ENCODE measurements at places on chromosomes 4 and X.

DNA sequence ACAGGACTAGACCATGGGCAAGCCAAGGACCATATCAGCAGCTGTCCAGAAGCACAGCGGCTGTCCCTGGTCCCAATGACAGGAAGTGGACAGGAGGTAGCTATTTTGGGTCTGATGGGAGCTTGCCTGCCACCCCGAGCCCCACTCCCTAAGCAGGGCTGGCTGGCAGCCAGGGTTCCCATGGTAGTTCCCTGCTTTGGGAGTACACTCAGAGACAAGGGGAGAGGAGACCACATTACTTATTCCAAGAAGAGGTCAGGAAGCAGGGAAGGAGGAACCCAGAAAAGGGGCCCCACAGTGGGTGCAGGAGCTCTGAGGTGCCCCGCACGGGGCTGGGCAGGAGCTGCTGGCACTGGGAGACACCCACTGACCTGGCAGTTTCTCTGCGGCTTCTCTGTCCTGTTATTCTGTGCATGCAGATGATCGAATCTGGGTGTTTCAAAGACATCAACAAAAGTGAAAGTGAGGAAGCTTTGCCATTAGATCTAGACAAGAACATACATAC, 36.3 kb downstream of the HTT-AS start:
- DNase-seq = peak; percentile 39

DNA sequence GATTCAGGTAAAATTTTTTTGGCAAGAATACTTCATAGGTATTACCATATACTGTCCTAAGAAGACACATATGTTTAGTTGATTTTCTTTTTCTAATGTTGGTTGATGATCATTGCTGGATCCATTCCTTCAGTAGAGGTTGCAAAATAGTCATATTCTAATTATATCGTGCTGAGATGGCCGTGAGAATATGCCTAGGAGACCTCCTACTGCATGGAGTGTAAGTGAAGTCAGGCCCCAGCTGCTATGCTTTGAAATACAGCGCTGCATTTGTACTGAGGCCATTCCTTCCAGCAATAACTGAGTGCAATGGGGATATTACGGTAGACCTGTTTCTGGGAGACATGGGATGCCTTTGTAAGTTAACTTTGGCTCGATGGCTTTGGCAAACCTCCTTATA, 6.7 kb upstream of the PLAC8 start:
- DNase-seq = no peak

- no peak for DNase-seq
Measured at GRCh38 chr4:48585401-48585800, 95.3 kb downstream of the ZAR1 start.

GRCh38 chrX:135927897-135928296, 34.4 kb downstream of the SAGE1 start:
- no peak for DNase-seq

- DNase-seq = no peak
Measured at GRCh38 chr4:112386071-112386470, 88.9 kb downstream of the ALPK1 start.

GRCh38 chr4:111434586-111434985, 710.7 kb upstream of the FAM241A start:
- DNase-seq = no peak

DNA sequence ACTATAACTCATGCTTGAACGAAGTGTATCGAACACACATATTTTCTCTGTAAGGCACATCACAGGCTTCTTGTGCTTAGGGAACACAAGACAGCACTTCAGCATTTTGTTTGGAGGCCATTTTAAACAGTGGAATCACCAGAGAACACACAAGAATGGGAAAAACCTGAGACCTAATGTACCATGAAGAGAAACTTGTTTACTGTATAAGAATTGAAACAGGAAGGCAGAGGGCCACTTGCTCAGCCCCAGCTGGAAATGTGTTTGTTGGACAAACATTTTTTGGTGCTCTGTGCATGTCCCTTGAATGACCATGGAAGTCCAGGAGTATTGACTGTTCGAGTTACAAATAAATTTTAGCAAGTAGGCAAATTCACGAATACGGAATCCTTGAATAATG, 47.5 kb downstream of the RAPGEF2 start:
- no peak for DNase-seq

GRCh38 chr4:57106181-57106580, 4.0 kb downstream of the IGFBP7 start:
- DNase-seq = no peak

DNA sequence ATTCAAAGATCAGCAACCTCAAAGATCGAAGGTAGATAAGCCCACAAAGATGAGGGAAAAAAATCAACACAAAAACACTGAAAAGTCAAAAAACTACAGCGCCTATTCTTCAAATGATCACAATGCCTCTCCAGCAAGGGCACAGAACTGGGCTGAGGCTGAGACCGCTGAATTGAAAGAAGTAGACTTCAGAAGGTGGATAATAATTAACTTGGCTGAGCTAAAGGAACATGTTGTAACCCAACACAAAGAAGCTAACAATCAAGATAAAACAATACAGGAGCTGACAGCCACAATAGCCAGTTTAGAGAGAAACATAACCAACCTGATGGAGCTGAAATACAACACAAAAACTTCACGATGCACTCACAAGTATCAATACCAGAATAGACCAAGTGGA, 231.1 kb downstream of the STPG2 start:
- no peak for DNase-seq

- no peak for DNase-seq
Measured at GRCh38 chrX:47583240-47583861, 1.1 kb downstream of the TIMP1 start.

DNA sequence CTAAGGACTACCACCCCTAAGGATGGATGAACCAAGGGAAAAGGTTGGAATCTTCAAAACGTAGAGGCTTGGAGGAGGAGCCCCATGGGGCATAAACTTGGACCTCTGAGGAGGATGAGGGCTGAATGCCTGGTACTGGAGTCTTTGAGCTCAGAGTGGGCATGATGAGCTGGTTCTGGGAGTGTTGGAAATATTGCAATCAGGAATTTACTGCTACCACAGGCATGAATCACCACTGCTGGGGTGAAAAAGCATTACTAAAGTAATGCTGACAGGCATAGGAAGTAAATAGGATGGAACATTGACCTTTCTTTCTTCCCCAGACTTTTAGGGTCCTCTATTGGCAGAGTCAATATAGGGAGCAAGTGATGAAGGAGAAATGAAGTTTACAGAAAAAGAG, 105.8 kb upstream of the RPS6KA3 start:
- peak; percentile 67 for DNase-seq

- no peak for DNase-seq
Measured at GRCh38 chr4:146170149-146170548, 5.4 kb upstream of the LSM6 start.

DNA sequence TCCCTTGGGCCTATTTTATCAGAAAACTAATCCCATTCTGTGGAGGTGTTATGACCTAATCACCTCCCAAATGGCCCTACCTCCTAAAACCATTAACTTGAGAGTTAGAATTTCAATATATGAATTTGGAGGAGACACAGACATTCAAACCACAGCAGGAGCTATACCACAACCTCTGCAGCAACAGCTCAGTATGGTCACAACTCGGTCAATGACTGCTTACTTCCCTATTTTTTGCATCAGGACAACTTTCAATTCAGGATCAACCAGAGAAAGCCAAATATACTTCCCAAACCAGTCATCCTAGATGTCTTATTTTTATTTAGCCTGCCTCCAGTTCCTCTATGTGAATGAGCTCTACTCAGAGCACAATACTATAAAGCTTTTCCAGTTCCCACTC, 11.3 kb upstream of the SMARCA5 start:
- peak; percentile 15 for DNase-seq

- DNase-seq = no peak
Measured at GRCh38 chrX:145609951-145610511, 207.6 kb upstream of the SLITRK2 start.

DNA sequence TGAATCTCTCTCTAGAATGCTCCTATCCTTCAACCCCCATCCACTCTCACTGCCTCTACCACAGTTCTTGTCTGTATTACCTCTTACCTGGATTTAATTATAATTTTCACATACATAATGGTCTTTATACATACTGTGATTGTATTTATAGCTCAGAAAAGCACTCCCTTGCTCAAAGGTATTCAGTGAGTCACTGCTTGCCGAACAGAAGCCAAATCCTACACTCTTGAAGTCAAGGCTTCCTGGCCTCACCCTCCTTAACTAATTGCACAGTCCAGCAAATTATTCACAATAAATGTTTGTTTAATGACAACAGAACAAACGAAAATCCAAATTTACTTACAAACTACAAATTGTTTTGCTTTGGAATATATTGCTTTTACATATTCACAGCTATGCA, 159.5 kb downstream of the KLHL13 start:
- DNase-seq = no peak

- no peak for DNase-seq
Measured at GRCh38 chr4:2729533-2729875, 26.6 kb downstream of the TNIP2 start.

Data from suppressor macrophage treated with lipopolysaccharide for 1 hour (primary cell).